CD4-positive, alpha-beta T cell treated with Interleukin-21 for 1 hour (primary cell): ENCODE measurements at places on chromosomes 12 and 14.

DNA sequence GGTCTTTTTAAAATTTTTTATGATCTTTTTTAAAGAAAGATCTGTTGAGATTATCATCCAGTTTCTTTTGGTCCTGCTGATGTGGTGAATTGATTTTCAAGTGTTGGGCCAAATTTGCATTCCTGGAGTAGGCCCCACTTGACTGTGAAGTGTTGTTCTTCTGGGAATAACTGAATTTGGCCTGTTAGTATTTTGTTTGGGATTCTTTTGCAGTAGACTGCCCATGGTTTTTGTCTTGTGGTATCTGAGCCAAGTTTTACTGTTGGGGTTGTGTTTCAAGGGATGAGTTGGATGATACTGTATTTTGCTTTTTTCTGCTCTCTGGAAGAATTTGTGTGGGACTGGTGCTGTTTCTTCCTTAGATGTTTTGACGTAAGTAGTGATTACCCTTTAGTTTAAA lies 4.0 kb upstream of the SYCP3 start:
- no peak for DNase-seq

DNA sequence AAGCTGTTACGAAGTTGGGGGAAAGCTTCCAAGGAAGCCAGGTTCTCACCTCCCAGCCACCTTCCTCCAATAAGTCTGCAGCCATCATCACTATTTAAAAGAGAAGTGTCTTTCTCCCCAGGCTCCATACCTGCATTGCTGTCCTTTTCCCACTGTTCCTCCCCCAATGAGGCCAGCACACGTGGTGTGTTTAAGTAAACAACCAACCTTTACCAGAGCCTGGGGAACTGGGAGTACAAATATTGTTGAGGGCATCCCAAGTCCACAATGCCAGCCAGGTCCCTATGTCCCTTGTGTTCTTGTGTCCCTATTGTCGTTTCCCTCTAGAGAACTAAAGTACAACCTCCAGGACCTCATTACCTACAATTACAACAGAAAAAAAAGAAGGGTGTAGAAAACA lies 49.2 kb upstream of the PNMA1 start:
- no peak for DNase-seq

GRCh38 chr12:55728939-55729818 lies at the start of gene CD63:
CD63 (minus strand) TSS chr12:55729009; CDS start chr12:55728341, 668 bp downstream.
- peak; percentile 71 for DNase-seq

DNA sequence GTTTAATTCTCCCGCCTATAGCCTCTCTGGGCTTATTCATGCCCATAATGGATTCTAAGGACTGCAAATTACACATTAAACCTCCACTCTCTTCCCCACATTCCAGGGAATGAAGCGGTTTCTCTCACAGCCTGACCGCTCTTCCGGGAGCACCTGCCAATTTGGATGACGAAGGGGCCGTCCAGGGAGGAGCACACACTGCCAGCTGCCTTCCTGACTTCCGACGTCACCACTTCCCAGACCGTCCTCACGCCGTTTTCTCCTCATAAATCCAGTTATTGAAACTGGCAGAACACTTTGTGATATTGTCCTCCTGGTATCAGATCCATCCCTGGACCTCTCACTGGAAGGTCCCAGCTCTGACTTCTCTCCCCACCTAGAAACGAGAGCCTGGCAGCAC lies 87.6 kb downstream of the GCH1 start:
- no peak for DNase-seq

DNA sequence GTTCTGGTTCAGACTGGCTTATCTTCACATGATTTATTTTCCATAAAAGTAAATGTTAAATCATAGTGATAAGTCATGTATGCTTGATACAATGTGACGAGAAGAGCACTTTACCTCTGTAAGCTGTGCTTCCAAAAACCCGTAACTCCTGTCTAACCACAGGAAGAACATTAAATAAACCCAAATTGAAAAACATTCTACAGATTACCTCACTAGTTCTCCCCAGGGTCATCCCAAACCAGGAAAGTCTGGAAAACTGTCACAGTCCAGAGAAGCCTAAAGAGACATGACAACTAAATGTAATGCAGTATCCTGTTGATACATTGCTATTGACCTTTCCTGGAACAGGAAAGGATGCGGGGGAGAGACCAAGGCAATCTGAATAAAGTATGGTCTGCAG lies 32.5 kb upstream of the DUSP6 start:
- no peak for DNase-seq

GRCh38 chr14:59507063-59507751 lies 22.9 kb downstream of the JKAMP start:
- DNase-seq, result peak; percentile 55

DNA sequence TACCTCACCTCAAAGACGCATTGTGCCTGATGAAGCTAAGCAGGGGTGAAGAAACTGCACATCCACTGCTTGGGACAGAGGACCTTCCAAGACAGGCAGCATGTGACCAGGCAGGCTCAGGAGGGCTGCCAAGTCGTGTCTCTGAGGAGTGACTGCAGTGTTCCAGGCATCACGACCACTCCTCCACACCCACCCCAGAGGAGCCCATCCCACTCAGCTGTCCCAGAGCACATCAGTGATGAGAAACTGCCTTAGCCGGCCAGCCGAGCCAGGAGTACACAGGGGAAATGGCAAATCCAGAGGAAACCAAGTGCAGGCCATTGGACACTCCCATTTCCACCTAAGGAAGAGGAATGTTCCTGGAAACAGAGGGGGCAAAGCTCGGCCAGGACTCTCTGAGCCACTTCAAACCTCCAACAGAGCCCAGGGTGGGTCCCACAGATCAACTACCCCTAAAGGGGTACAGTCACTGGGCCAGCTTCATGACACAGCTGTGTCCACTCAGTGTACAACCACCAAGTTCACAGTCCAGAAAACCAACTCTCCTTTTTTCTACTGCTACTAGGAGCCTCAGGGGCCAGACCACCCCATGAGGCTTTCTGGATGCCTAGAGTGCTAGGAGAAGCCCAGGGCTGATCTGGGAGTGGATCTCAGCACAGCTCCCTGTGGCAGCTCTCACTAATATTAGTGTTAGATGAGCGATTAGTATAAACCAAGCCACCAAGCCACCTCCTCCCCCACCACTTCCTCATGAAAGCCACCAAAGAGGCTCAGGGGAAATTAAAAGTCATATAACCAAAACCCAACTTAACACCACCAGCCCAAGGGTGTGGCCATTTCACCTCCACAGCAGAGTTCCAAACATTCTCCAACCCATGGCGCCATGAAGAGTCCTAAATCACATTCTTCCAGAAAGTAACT lies 15.4 kb downstream of the PXN start:
- peak; percentile 65 for DNase-seq

GRCh38 chr12:24697769-24698168 lies 251.1 kb downstream of the BCAT1 start:
- no peak for DNase-seq

- no peak for DNase-seq
Measured at GRCh38 chr12:95207407-95207806, 9.9 kb downstream of the FGD6 start.

- DNase-seq, result no peak
Measured at GRCh38 chr12:24222968-24223367, 273.5 kb upstream of the SOX5 start.

DNA sequence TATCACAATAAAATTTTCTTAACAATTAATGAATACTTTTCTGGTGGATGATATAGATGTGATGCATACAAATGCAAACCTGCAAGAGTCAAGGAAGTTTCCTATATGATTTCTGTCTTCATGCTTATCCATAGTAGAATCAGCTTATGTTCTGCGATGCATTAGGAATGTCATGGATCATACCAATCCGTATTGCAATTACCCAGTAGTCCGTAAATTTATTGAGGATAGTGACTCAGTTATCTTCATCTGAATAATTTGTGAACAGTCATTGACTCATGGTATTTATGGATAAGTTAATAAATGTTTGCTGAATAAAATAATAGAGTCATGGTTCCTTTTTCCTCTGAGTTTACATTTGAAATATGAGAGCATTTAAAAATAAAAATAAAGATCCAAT lies 483.4 kb downstream of the LRFN5 start:
- DNase-seq, result no peak

- no peak for DNase-seq
Measured at GRCh38 chr12:132413931-132414588, 75.9 kb upstream of the FBRSL1 start.

DNA sequence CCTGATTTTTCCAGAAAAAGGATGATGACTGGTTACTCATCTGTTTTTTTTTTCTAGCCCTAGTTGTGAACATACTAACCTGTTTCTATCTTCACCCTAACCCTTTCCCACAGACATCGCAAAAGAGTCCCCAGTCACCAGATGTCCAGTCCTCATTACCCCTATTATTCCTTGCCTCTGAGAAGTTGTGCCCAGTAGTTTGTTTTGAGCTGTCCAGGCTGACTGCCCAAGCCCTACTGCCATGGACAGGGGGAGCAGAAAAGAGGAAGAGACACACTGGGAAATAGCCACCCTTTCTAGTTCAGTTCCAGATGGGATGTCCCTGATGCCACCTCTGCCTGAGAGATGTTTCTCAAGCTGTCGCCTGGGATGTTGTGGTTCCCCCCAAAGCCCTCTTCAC lies 13.8 kb upstream of the CELA1 start:
- no peak for DNase-seq

- DNase-seq, result peak; percentile 57
Measured at GRCh38 chr14:21098076-21098891, at the start of gene ZNF219. ZNF219 (minus strand) TSS chr14:21098655; CDS start chr14:21093591, 5,064 bp downstream.

GRCh38 chr12:93174473-93174872 lies 203.3 kb upstream of the NUDT4 start:
- no peak for DNase-seq

DNA sequence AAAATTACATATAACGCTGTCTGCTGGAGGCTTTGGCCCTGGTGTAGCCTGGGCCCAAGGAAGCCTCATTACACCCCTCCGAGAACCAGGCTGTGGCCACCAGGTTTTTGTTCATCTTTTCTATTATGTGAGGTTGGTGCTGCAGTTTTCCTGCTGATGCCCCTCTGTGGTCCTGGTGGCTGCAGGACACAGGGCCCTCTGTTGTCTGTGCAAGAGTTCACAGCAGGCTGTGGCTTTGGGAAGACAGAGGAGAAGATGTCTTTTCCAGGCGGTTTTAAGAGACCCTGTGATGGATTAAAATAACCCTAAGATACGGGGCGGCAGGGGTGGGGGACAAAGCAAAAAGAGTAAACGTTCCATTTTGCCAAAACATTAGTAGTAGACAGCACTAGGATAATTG lies 121.5 kb downstream of the ADGRD1 start:
- DNase-seq, result no peak

DNA sequence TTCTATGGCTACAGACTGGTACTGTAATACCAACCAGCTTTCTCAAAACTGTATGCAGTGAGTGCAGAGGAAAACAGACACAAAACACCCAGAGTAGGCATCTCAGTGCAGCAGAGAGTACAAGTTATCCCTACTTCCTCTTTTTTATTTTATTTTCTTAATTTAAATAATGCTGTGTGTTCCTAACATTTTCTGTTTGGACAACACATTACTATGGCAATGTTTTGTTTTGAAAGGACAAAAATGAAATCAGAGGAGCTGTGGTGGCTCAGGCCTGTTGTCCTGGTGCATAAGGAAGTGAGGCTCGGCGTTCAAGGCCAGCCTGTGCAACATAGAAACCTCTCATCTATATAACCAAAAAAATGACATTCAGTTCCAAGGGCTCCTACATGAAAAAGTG lies 33.7 kb upstream of the SELPLG start:
- no peak for DNase-seq

DNA sequence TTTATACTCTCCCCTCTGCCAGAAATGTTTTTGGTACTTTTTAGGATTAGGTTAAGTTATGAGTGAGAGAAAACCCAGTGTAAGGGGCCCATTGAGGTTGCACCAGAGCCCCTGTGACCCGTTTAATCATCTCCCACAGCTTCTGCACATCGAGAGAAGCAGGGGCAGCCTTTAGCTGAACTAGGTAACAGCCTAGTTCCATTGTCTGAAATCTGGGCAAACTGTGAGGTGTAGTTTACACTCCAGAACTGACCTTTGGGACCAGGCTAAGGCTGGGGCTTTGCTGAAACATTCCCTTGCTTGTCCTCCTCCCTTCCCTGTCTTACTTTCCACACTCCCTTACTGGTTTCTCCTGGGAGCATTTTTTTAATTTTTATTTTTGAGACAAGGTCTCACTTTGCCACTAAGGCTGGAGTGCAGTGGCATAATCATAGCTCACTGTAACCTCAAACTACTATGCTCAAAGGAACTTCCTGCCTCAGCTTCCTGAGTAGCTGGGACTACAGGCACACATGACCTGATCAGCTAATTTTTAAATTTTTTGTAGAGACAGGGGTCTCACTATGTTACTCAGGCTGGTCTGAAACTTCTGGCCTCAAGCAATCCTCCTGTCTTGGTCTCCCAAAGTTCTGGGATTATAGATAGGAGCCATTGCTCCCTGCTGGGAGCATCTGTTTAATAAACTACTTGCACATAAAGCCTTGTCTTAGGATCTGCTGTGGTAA lies 25.9 kb upstream of the DHRS2 start:
- peak; percentile 37 for DNase-seq

DNA sequence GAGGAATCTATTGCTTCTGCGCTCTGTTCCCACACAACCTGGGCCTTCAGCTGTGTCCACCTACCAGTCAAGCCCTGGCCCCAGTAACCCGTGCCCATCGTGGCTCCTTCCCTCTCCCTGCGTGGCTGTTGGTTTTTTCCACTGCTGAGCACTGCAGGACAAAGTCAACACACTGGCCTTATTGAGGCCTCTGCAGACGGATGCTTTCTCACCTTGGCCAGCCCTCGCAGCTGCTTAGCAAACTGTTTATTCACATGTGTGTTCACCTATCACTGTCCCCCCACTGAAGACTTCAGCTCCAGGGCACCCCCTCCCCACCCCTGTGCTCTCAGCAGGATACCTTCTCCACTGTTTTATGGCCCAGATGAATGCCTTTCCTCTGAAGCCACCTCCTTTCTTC lies 12.8 kb upstream of the GPX2 start:
- no peak for DNase-seq

DNA sequence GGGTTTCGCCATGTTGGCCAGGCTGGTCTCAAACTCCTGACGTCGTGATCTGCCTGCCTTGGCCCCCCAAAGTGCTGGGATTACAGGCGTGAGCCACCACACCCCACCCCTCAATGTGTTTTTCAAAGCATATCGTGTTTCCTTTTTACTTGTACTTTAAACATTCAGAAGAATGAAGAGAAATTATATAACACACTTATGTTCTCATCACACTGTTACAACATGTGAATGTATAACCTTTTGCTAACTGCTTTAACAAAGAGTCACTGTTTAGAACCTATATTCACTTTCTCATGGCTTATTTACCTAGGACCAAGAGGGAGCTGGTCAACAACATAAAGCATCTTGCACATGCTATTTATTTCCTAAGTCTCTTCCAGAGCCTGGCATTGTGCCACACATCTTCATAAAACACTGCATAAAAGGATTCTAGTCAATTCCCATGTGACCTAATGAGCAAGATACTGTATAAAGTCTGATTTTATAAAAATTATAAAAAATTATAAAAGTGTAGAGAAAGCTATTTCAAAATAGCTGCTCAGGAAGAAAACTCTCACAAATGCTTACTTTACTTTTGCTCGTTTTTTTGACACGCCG lies 16.0 kb upstream of the ACTR6 start:
- no peak for DNase-seq

GRCh38 chr12:122422730-122423257 lies 325 bp upstream of the CLIP1 start:
- DNase-seq, result peak; percentile 46
